ENCODE measurements at places on chromosomes 12 and 14.

DNA sequence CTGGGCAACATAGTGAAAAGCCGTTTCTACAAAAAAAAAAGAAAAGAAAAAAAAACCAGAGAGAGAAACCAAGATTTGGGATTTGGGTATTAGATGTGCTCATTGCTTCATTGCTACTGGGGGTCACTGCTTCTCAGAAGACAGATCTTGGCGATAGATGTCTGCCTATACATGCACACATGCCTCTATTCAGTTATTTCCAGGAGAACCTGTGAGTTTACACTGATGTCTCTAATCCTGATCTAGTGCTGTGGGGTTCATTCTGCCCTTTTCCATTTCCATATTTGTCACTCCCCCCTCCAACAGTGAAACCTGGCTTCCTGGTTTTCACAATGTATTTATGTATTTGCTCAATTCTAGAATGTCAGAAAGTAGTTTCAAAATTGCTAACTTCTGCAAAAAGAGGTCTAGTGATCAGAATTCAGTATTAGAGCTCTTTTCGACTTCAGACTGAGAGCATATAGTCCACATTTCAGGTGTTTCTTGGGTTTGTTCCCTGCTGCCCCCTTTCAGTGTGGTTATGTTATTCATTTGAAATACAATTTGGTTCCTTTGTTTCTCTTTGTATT is 111.0 kb downstream of the SLC25A47 start:
- DNase-seq = no peak

DNA sequence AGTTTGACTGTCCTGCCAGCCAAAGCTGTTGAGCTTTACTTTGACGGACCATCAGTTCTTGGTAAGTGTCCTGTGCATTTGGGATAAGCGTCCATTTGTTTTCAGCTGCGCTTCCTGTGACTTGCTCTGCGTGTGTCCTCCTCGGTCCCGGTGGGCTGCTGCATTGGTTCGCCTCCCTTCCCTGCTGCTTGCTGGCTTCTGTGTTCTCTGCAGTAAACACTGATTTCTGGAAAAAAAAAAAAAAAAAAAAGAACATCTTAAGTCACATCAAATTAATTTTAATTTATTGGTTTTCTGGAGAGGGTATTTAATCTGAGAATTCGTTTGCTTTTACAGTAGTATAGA is 264.1 kb downstream of the SEC23A start:
- no peak for DNase-seq

DNA sequence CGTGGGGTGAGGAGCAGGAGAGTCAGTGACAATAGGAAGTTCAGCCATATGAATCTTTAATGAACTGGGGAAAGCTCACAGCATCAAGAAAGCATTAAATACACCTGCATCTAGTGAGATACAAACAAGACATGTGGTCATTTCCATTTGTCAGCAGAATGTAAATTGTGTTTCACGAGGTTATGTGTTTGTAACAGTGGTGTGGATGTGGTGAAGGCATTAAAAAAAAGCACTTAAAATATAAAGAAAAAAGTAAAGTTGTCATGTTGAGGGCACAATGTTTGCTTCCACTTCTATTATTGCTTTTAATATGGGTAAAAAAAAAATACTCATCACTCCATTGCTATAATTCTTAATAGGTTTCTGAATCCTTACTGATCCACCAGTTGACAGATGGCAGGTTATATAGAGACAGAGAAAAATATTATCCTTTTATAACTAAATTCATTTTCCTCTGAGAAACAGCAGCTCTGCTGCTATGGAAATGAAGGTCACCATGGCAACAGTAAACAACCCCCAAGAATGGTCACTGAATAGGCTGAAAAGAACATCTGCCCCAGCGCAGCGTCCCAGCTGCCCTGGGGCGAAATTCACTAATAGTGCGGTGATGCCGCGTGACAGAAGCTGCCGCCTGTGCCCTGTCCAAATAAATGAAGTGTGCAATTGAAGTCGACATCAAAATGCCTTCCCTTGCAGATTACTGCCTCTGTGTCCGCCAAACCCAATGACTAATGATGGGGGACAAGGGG is 226.1 kb downstream of the FOXN3 start:
- no peak for DNase-seq

DNA sequence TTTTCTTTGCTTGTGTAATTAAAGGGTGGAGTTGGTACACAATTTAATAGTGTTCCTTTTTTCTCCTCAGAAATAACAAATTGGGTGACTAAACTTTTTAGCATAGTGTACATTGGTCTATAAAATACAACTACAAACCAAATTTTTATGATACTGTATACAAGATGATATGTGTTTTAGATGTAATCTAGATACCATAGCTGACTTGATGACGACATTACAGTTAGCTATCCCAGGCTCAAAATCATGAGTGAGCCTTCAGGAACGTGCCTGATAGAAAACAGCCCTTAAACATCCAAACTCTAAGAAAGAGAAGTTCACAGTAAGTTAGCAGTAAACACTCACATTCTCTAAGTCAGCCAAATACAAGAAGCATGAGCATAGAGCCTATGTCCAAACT is 99.0 kb upstream of the SSTR1 start:
- no peak for DNase-seq

DNA sequence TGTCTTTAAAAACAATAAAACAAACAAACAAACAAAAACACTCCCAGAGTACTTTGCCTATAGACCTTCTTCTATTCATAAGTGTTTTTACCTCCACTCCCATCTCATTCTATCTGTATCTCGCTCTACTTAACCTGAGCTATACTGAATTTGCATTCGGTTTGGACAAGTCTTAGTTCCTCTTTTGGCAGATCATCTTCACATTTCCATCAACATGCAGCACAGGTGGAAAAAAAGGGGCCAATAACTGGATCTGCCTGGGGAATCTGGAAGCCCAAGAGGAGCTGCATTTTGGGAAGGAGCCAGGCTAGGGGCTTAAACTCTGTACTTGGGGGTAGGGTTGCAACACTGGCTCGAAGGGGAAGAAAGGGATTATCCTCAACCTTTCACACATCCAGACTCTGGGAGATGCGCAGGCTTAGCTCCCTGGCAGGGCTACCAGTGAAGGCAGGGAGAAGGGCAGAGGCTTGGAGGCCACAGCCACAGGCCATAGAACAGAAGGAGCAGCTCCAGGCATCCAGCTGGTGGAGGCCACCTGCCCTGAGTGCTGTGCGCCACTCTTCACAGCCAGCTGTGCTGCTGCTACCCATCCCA is 4.1 kb downstream of the NINJ2 start:
- DNase-seq = no peak

DNA sequence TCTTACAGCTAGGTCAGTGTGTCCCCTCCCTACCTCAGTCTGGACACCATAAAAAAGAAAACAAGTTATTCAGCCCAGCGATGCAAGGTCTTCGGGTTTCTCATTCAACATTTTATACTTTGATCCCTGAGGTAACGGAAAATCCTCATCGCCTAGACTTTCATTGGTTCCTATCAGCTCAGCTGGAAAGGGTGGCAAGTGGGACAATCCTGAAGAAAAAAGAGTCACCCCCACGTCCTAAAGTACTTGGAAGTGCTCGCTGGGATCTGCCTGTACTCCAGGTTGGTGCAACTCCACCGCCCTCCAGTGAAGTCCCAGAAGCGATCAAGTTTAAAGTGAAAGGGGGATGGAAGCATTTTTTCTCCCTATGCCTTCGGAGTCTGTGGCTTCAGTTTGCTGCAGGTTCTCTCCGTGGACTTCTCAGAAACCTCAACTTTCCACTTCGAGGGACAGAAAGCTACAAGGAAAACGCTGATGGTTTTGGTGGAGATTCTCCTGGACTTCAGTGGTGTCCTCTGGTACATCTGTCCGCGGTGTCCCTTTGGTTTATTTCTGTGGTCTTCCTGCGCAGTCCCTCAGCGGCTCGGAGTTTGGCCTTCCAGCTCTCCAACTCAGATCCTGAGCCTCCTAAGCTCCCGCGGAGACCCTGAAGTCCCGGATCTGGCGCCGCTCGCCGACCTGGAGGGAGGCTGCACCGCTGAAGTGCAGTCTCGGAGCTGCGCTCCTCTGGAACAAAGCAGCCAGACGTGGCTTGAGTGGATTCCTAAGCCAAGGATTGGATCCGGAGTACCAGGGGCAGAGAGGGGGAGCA is 1.8 kb upstream of the LRFN5 start:
- DNase-seq = no peak

DNA sequence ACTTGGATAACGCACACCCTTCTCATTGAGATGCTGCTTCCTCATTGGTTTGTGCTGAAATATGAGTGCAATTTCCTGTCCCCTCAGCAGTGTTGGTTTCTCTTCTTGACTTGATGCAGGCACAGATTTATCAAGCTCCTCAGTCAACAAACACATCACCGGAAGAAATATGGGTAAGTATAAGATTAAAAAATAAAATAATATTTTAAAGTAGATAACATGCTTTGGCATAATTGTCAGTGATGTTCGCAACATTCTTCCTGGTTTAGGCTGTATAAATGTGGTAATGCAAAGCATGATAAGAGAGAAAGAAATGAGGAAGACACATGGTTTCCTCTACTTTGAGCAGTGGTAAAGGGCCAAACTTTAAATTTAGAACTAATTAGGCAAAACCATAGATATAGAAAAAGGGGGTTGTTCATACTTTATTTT is at the start of gene GPR65:
Gene GPR65, plus strand, starts transcription at position 86 of the 432 bp plus-strand sequence. CDS start 5,713 bp downstream, outside the sequence.
- DNase-seq = no peak

GRCh38 chr12:26554332-26554731 is 278.7 kb downstream of the ITPR2 start:
- DNase-seq = no peak

DNA sequence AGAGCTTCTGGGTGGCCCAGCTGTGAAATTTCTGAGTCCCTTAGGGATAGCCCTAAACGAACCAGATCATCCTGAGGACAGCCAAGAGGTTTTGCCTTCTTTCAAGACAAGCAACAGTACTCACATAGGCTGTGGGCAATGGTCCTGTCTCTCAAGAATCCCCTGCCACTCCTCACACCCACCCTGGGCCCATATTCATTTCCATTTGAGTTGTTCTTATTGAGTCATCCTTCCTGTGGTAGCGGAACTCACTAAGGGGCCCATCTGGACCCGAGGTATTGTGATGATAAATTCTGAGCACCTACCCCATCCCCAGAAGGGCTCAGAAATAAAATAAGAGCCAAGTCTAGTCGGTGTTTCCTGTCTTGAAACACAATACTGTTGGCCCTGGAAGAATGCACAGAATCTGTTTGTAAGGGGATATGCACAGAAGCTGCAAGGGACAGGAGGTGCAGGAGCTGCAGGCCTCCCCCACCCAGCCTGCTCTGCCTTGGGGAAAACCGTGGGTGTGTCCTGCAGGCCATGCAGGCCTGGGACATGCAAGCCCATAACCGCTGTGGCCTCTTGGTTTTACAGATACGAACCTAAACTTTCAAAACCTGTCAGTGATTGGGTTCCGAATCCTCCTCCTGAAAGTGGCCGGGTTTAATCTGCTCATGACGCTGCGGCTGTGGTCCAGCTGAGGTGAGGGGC is 38.9 kb downstream of the DAD1 start:
- DNase-seq = no peak

DNA sequence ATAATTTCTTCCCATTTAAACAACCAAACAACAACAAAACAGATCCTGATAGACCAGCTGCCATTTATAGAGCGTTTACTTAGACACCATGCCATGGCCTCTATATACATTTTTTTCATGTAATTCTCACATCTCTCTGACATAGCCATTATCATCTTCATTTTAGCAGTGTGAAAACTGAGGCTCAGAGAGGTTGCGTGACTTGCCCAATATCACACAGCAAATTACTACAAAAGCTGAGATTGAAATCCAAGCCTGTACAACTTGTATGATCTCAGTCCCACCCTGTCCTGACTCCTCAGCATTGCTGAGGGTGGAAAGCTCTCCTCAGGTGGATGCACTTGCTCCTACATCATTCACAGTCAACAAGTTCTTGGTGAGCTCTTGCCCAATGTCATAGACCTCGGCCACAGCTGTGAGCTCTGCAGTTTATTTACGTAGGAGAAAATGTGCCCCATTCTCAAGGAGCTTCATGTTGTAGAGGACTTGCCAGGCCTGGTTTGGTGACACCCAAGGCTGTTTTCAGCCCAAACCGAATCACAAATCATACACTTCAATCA is 55.5 kb downstream of the CRACR2A start:
- no peak for DNase-seq

- DNase-seq = no peak
These were observed 361.1 kb upstream of the CLEC14A start for GRCh38 chr14:38616959-38617358.

GRCh38 chr12:75716291-75717025 is 205.0 kb upstream of the KRR1 start:
- DNase-seq = no peak

DNA sequence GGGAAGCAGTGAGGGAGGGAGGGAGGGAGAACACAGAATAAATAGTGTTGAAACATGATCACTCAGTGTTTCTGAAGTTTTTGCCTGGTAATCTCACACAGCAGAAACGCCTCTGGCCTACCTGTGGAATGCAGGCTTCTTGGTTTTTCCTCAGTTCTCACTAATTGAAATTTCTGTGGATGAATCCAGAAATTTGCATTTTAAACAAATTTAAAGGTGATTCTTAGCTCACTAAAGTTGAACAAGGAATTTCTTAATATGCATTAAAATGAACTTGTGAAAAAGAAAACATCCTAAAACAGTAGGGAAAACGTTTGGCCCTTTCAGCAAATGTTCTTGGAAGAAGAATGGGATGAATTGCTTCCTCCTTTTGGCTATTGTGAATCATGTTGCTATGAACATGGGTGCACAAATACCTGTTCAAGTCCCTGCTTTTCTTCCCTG is 1.4 kb downstream of the RNASE9 start:
- no peak for DNase-seq

DNA sequence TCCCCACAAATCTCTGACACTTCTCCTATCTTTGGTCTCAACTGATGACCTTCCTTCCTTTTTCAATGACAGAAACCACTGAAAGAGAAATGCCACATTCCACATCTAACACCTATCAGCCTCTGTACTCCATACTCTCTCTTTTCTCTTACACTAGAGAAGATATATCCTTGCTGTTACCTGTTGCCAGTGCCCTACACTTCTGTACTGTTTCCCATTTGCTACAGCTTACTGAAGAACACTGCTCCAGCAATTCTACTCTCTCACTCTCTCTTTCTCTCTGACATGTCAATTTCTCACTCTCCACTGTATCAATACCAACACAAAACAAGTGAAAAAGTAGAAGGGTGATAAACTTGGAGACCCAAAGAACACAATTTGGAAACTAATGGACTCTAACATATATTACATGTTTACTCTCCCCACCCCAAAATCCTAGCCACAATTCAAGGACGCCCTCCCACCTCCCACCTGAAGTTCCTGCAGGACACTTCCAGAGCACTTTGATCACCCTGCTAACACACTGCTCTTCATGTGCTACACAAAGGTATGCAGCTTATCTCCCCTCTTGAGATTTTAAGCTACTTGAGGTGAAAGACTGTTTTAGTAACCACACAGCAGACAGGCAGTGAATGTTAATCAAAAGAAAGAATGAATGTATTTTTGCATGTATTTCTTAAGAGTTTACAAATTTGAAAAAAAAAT is 95.0 kb downstream of the MED13L start:
- no peak for DNase-seq

All from RWPE2 (cell line).